Activated CD8-positive, alpha-beta memory T cell treated with anti-CD3 and anti-CD28 coated beads, Interleukin-2, amount 50 U/mL, for 48 hours (primary cell): ENCODE measurements at places on chromosomes 6 and 20.
A peak's percentile ranks its signal among the peaks of the same experiment; 100 is the strongest.

GRCh38 chr6:53585208-53585900, 40.5 kb upstream of the GCLC start:
- no peak for DNase-seq

GRCh38 chr20:62553136-62553837, 77.5 kb upstream of the GATA5 start:
- DNase-seq: no peak

DNA sequence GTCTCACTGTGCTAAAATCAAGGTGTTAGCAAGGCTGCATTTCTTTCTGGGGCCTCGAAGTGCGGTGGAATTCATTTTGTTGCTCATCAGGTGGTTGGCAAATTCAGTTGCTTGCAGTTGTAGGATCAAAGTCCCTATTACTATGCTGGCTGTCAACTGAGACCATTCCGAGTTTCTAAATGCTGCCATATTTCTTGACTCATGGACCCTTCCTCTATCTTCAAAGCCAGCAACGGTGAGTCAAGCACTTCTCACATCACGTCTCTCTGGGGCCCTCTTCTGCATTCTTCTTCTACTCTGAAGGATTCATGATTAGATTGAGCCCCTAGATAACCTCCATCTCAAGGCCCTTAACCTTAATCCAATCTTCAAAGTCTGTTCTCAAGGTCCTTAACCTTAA, 619.7 kb downstream of the HACE1 start:
- no peak for DNase-seq

DNA sequence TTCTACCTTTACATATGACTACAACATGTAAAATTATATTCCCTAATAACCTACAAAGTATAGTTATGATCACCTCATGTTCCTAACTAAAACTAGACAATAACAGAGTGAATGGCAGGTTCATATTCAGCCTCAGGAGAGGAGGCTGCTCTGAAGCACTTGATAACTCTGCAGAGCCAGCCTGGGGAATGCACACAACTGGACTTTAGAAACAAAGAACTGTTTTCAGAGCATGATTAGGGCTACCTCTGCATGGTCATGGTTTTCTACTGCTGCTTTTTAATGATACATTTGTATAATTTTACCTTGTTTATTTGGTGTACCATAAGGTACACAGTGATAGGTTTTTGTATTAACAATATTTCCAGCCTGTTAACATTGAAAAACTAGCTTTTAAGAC, 50.3 kb downstream of the TRPC4AP start:
- no peak for DNase-seq

- DNase-seq: no peak
These were observed 112.9 kb downstream of the JARID2 start for GRCh38 chr6:15358579-15359327.

GRCh38 chr20:55919956-55920355, 85.4 kb downstream of the CBLN4 start:
- no peak for DNase-seq

DNA sequence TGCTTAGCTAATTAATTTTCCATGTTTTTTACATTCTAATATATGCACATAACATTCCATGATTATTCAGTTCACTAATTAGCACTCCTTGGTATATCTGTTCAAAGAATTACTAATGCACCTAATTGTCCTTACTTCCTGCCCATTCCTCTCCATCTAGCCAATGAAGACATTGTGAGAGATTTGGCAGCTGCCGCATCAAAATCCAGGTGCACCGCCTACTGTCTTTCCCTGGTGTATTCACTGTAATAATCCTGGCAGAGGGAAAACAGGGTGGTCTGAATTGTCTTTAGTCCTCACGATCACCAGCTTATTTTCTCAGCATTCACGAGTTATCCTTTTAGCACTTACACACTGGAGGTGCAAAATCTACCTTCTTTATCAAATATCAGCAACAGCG, 61.0 kb upstream of the SCGN start:
- no peak for DNase-seq

DNA sequence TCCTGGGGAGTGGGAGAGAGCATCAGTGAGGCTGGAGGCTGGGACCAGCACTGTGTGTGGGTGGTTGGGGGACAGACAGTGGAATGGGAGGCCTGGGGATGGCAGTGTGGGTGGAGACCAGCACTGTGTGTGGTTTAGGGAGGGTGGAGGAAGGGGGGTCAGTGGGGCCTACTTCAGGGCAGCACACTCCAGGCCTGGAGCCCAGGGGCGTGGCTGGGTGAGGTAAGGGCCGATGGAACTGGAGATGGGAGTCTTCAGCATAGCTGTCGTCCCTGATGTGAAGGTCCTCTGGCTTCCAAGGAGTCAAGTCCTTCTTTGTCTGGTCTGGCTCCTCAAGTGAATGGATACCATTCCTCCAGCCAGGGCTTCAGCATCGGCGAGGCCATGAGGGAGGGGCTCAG, 18.6 kb downstream of the KCNK17 start:
- DNase-seq: no peak

- no peak for DNase-seq
These were observed 2.8 kb downstream of the BTN2A2 start for GRCh38 chr6:26385734-26386125.

DNA sequence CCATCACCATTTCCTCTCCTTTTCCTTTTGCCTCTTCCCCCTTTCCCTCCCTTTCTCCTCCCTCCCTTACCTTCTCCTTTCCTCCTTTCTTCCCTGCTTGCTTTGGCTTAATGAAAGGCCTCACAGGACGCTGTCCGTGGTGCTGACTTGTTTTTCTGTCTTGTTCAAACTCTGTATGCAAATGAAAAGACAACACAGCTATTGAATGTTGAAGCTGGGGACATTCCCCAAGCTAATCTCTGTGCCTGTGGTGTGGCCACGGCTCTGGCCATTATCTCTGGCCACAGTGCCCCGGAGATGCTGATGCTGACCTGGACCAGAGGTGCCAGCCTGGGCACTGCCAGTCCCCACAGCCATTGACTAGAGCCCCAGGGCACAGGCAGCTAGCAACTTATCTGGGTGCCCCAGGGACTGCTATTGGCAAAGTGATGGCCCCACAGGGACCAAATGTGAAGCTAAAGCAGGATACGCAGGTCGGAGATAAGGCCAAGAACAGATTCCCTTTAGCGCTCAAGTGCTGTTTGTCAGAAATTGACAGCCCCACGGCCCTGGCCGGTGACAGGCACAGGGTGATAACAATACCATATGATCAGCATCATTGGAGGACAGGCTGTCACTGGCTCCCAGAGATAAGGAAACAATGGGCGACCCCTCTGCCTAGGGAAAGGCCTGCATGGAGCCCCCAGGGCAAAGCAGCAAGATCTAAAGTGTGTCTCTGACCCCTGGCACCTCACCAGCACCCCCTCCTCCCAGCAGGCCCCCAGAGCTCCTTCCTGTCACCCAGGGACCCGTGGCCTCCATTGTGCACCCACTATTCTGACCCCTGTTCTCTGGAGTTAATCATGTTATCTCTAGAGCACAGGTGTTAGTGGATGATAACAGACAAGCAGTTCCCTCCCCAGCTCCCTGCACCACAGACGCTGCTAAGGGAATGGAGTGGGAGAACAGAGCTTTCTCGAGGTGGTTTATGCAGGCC, 31.6 kb upstream of the SLC32A1 start:
- DNase-seq: peak; percentile 73

DNA sequence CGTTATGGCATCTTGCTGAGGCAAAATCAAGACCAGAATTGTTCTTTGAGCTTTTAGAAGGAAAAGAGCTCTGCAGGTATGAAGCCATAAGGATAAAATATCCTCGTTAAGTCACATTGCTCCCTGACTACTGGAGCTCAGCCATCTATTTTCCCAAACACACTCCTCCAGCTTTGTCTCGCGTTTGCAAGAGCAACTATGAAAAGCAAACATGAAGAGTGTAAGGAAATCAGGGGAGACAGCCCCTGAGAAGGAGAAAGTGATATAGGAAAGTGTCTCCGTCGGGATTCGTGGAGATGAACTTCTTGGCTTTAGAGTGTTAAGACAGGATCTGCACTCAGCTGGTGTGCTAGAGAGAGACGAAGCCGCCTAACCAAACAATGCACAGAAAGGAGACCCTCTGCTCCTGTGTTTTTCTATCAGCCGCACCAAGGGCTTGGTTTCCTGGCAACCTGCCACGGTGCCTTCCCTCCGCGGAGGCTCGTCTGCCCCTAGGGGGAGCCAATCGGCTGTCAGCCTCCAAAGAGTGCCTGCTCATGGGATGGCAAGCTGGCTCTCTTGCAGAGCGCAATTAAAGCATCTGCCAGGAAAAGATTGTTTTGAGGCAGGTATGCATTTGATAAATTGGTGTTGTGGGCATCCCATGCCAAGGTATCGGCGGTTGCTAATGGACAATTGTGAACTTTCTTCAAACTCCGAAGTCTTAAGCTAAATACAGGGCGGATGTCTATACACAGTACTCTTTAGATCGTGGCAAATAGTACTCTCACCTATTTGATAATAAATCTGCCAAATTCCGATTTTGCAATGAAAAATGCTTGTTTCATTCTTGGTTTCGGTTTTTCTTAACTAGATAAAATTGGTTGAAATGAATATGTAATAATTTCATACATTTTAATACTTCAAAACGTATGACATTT, 603.2 kb downstream of the RNF144B start:
- peak; percentile 69 for DNase-seq

GRCh38 chr20:5222919-5223634, 93.7 kb downstream of the PROKR2 start:
- peak; percentile 70 for DNase-seq

GRCh38 chr6:153976921-153977693, 61.9 kb upstream of the OPRM1 start:
- DNase-seq: no peak

GRCh38 chr6:54206510-54206909, 95.3 kb downstream of the MLIP start:
- no peak for DNase-seq

GRCh38 chr6:163705923-163706322, 291.4 kb downstream of the QKI start:
- no peak for DNase-seq

DNA sequence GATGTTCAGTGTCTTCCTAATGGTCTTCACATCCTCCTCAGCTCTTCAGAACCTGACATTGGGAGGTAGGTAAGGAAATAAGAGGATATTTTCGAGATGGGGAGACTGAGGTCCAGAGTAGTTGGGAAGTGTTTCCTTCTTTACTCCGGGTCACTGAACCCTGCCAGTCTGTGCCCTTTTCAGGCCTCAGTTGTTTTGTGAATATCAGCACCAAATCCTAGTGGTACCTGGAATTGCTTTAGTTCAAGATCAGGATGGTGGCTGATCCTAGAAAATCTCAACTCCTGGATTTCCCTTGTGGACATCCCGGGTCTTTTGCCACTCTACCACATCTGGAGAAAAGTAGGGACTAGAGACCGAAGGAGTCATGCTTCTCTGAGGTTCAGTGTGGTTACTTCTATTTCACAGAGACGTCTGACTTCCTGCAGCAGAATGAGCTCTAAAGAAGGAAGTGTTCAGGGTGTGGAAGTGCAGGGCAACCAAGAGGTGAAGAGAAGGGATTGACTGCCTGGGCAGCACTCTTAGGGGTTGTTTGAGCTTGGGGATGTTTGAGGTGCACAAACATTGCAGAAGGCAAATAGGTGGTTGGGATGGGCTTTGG, 995 bp downstream of the STK4 start:
- DNase-seq: no peak

DNA sequence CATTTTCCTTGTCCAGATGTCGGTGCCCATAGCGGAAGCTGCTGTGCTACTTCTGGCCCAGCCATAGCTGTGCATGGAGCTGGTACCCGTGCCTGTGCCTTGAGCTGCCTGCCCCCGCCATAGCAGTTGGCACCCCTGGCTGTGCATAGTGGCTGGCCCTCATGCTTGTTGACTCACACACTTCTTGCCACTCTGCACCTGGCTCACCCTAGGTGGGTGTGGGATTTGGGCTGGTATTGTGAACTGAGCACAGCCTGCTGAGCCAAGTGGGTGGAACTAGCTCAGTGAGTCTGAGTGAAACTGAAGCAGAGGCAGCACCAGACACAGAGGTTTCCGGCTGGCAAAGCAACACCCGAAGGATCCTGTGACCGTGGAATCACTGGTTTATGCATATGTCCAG, 689.5 kb upstream of the EYS start:
- DNase-seq: no peak

GRCh38 chr6:104771258-104771832, 88.4 kb downstream of the HACE1 start:
- no peak for DNase-seq

- no peak for DNase-seq
These were observed 43.3 kb downstream of the CHD6 start for GRCh38 chr20:41574802-41575389.

GRCh38 chr6:153616506-153616905, 422.5 kb upstream of the OPRM1 start:
- no peak for DNase-seq

- DNase-seq: peak; percentile 79
These were observed 51.3 kb downstream of the PTPN1 start for GRCh38 chr20:50561379-50562078.

DNA sequence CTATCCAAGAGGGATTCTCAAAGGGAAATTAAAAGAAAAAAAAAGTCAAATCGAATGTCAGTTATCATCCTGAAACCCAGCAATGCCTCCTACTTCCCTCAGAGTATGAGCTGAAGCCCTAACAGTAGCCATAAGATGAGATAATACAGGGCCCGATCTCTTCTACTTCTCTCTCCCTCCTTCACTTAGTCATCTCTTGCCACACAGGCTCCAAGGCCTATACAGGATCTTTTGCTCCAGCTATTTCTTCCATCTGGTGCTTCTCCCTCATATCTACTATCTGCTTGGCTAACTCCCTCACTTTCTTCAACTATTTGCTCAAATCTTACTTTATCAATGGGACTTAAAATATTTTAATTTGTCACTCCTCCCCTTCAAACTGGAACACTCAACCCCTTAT, 215.3 kb downstream of the RNGTT start:
- no peak for DNase-seq

DNA sequence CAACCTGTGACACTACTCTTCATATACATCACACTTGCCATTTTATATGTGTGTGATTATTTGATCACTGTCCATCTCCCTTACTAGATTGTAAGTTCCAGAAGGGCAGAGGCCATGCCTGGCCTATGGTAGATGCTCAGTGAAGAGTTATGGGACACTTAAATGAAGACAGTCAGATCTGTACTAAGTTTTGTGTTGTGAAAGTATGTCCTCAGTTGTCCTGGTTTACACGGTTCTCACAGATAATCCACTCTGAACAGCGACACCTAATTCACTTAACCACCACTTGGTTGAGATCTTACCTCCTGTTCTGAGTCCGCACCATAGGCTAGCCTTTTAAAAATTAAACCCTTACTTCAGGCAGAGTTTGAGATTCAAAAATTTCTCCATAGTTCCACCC, 434.1 kb upstream of the SOX4 start:
- DNase-seq: no peak
